ENCODE measurements at places on chromosomes 2 and 18. TPM values are rescaled to one million over a fixed set of nuclear protein-coding genes. Genes with fewer than 3 reads are reported as not detected.

- DNase-seq = no peak
- H3K27ac ChIP-seq = no peak overlapping the region
- no peaks in the 10 kb centered on the region for H3K27me3 ChIP-seq
- H3K4me1 ChIP-seq = no peaks in the 10 kb centered on the region
- H3K4me3 ChIP-seq = no peak overlapping the region
Measured at GRCh38 chr18:10878703-10879102, 270.7 kb downstream of the PIEZO2 start.

Gene CCDC93
- total RNA-seq = 47.3 TPM

Gene RAX
- not detected for total RNA-seq

DNA sequence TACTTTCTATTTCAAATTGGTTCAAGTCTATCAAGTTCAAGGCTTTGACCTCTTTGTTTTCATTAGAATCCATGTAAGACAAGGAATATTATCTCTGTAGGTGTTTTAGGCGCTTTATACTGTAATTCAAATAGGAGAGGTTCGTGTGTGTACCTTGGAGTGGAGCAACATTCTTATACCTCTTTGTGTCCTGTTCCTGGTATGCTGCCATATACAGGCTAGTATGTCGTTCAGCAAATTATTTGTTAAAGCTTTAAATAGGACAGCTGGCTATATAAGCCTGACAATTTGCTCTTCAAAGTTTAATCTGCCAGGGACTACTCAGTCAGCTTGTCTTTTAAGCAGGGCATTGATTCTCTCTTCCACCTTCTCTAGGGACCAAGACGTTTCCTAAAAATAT, 31.1 kb upstream of the SPAG16 start:
- H3K27me3 ChIP-seq = no peaks in the 10 kb centered on the region
- H3K4me1 ChIP-seq = no peaks in the 10 kb centered on the region
- H3K36me3 ChIP-seq = no peaks in the 10 kb centered on the region
- H3K4me3 ChIP-seq = no peak overlapping the region
- DNase-seq = no peak

GRCh38 chr18:56307354-56308170, 330.8 kb downstream of the TXNL1 start:
- no peak overlapping the region for H3K4me3 ChIP-seq
- DNase-seq = no peak
- no peaks in the 10 kb centered on the region for H3K36me3 ChIP-seq
- H3K27ac ChIP-seq = no peak overlapping the region
- H3K4me1 ChIP-seq = no peaks in the 10 kb centered on the region
- H3K27me3 ChIP-seq = no peaks in the 10 kb centered on the region

DNA sequence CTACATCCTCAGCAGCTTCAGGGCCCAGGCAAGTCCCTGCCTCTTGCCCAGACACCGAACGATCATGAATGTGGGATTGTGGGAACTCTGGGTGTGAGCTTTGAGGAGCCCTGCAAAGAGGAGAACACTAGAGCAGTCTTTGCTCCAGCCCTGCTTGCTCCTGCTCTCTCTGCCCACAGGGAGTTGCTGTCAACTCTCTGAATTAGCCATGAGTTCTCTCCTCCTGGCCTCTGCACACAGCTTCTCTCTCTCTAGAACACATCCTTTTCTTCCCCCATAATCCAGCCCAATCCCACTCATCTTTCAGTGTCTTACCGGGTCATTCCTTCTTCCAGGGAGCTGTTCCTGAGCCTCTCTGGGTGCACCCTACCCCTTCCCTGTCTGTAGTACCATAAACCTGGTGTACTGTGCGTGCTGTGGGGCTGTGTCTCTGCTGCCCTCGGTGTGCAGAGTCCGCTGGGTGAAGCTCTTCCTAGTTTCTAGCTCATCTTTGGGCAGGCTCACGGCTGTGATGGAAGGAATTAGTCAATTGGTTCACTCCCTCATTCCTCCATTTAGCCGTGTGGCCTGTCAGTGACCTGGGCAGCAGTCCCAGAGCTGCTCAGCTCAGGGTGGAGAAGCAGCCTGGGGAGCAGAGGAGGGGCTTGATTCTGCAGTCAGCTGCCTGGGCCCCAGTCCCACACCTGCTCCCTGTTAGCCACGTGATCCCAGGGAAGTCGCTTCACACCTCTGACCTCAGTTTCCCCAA, 132.9 kb upstream of the HDAC4 start:
- no peaks in the 10 kb centered on the region for H3K27me3 ChIP-seq
- no peaks in the 10 kb centered on the region for H3K36me3 ChIP-seq
- no peak for DNase-seq
- H3K4me3 ChIP-seq = no peak overlapping the region
- no peak overlapping the region for H3K27ac ChIP-seq

Gene KCMF1
- 64.2 TPM for total RNA-seq

- no peaks in the 10 kb centered on the region for H3K36me3 ChIP-seq
- no peak for DNase-seq
- no peaks in the 10 kb centered on the region for H3K4me1 ChIP-seq
- no peak overlapping the region for H3K4me3 ChIP-seq
- H3K27me3 ChIP-seq = peaks cover 25% of the 10 kb centered on the region
Measured at GRCh38 chr2:240277073-240277806, 136.8 kb upstream of the OTOS start.

DNA sequence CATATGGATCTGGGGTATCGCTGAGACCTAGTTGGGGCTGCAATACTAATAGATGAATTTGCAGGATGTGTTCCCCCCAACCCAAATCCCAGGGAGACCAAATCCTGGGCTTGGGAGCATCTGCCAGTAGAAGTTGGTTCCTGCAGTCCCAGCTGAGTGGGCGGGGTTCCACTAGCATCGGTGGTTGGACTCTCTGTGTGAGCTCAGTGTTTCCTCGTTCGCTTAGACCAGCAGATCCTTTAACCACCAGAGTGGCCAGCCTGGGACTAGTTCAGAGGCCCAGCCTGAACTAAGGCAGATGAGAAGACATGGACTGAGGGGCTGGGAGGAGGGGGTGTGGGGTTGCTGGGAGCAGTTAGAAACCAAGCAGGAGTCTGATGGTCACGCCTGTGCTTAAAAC, 40.7 kb downstream of the PCARE start:
- no peak for DNase-seq
- H3K4me1 ChIP-seq = no peaks in the 10 kb centered on the region
- no peaks in the 10 kb centered on the region for H3K27me3 ChIP-seq
- H3K4me3 ChIP-seq = no peak overlapping the region
- H3K27ac ChIP-seq = no peak overlapping the region
- H3K36me3 ChIP-seq = no peaks in the 10 kb centered on the region

DNA sequence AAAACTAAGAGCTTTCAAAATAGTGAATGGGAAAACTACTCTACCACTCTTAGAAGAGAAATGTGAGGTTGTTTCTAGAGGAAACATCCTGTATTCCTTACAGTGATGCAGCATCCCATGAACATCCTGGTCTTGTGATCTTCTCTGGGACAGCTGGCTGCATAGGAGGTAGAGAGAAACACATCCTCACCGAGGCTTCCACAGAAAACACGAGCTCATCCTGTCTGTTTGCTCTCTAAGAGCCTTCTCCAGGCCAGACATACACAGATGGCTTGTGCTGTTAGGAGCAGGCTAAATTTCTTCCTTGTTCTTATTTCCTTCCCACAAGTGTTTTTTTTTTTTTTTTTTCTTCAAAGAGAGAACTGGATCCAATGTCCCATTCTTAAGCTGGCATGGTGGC, 14.7 kb upstream of the FZD7 start:
- H3K4me1 ChIP-seq = peaks cover 4% of the 10 kb centered on the region
- H3K27me3 ChIP-seq = no peaks in the 10 kb centered on the region
- H3K4me3 ChIP-seq = no peak overlapping the region
- no peaks in the 10 kb centered on the region for H3K36me3 ChIP-seq

- H3K27me3 ChIP-seq = no peaks in the 10 kb centered on the region
- peak overlapping the region; percentile 96 for H3K27ac ChIP-seq
- no peaks in the 10 kb centered on the region for H3K36me3 ChIP-seq
- H3K4me3 ChIP-seq = peak overlapping the region; percentile 83
- no peak for DNase-seq
Measured at GRCh38 chr2:84969511-84970209, 1.3 kb upstream of the KCMF1 start.

- H3K36me3 ChIP-seq = no peaks in the 10 kb centered on the region
- no peaks in the 10 kb centered on the region for H3K27me3 ChIP-seq
- H3K4me1 ChIP-seq = no peaks in the 10 kb centered on the region
- no peak overlapping the region for H3K27ac ChIP-seq
Measured at GRCh38 chr2:129806990-129807389, 172.5 kb upstream of the RAB6C start.

Gene CAVIN2
- total RNA-seq = 182 TPM

Gene MOCOS
- 4.2 TPM for total RNA-seq

Gene IGFBP5
- 145 TPM for total RNA-seq

Gene ONECUT2
- total RNA-seq = 0.03 TPM

Gene SLC14A1
- 21.8 TPM for total RNA-seq

- no peaks in the 10 kb centered on the region for H3K36me3 ChIP-seq
- H3K4me1 ChIP-seq = peaks cover 31% of the 10 kb centered on the region
- H3K4me3 ChIP-seq = no peak overlapping the region
Measured at GRCh38 chr2:119387381-119388129, 20.8 kb downstream of the DBI start.

DNA sequence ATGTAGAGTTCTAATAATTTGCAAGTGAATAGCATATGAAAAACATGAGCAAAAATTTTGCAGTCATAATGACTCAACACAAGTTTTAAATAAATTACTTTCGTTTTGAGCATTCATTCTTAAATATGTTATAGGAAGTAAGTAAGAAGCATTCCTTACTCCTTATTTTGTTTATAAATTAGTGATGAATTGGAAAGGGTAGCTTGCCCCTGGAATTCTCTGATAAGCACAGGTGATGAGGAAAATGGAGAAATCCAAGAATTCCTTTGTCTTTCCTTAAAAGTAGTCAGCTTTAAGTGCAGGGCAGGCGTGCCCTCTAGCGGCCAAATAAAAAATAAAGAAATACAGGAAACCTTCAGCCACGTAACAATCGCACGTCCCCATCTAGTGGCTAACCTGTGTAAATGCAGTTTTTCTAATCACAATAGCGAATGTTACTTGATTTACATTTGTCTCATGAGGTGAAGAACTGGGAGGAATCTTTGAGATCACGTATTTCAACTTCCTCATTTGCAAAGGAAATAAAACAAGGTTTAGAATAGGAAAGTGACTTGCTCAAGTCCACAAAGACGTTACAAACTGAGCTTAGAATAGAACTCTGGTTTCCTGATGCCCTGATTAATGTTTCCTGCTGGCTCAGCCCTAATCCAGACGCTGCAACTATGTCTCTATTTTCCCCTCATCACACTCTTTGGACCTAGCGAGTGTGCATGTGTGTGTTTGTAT, 47.2 kb upstream of the ZNG1B start:
- peak overlapping the region; percentile 35 for H3K4me3 ChIP-seq
- H3K27me3 ChIP-seq = no peaks in the 10 kb centered on the region
- no peak for DNase-seq
- no peaks in the 10 kb centered on the region for H3K36me3 ChIP-seq
- H3K27ac ChIP-seq = peak overlapping the region; percentile 44

Gene TBR1
- not detected for total RNA-seq

DNA sequence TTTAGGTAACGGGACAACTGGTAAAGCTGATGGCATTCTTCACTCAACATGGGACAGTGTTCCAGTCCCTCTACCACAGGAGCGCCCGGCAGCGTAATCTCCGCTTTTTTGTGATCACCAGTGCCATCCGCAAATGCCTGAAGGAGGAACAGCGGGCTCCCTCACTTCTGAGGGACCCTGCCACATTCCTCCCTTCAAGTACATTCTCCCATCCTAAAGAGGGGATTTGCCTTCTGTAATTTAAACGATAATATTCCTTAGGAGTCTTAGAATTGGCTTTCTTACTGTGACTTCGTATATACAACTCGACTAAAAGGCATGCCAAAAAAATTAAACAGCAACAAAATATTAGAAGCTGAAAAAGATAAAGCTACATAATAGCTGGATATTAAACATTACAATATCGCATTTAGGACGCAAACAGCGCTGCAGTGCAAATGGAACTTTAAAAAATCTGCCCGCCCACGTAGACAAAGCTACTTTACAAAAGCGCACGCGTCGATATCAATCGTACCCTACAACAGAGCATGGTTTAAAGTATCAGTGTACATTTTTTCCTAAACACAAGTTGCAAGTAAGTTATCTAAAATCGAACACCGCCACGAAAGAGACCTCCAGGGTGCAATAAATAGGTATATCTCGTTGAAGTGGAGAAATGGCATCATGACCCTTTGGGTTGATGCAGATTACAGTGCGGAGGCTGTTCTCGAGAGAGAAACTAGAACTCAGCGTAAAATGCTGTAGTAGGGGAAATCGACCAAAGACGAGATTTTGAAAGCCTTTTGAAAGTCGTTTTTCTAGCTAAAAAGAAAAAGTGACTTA, 2.3 kb upstream of the VSNL1 start:
- H3K36me3 ChIP-seq = no peaks in the 10 kb centered on the region
- peak overlapping the region; percentile 56 for H3K4me3 ChIP-seq
- H3K4me1 ChIP-seq = peaks cover 5% of the 10 kb centered on the region
- peak overlapping the region; percentile 61 for H3K27ac ChIP-seq

GRCh38 chr18:9792565-9793245, 84.6 kb downstream of the RAB31 start:
- no peak for DNase-seq
- H3K27ac ChIP-seq = no peak overlapping the region
- H3K27me3 ChIP-seq = no peaks in the 10 kb centered on the region
- no peaks in the 10 kb centered on the region for H3K4me1 ChIP-seq
- H3K4me3 ChIP-seq = no peak overlapping the region

DNA sequence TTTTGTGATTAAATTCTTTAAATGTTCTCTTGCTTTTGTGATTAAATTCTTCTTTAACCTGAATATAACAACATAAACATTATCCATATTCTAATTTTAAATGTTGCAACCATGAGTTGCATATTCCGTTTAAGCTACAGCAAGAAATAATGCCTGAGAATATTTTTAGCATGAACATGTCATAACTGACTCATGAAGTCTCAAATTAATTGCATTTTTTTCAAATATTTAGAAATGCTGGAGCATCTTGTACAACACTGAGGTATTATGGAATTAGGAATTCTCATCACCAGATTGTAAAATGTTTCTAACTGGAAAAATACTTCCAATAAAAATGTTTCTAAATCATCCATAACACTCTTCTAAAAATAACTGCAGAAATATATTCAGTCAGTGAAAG, 14.7 kb downstream of the ROCK2 start:
- DNase-seq = no peak
- H3K27ac ChIP-seq = no peak overlapping the region
- no peak overlapping the region for H3K4me3 ChIP-seq
- H3K36me3 ChIP-seq = no peaks in the 10 kb centered on the region

Gene MAL
- 13.4 TPM for total RNA-seq

GRCh38 chr2:126748188-126748760, 92.3 kb downstream of the GYPC start:
- no peaks in the 10 kb centered on the region for H3K36me3 ChIP-seq
- no peaks in the 10 kb centered on the region for H3K4me1 ChIP-seq
- H3K4me3 ChIP-seq = no peak overlapping the region
- H3K27ac ChIP-seq = no peak overlapping the region
- H3K27me3 ChIP-seq = no peaks in the 10 kb centered on the region

DNA sequence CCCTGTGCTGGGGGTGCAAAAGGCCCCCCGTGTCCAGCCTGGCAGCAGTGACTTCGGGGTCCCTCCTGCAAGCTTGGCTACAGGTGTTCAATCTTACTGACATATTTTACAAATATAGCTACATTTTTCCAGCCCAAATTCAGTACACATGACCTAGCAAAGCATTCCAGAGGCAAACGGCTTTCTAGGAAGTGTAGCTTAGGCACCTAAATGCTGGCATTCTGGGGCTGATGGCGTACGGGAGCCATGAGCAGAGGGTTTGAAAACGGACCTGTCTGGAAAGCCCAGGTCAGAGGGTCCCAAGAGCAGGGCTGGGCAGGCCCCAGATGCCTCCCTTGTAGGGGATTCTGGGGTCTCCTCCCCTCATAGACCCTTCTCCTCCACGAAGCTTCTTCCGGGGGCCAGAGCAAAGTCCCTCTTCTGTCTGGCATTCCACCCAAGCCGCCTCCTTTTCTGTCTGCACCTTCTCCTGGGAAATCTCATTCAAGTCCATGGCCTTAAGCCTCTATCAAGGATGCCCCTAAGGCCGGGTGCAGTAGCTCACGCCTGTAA, 63.3 kb upstream of the ASAP2 start:
- DNase-seq = no peak
- peaks cover 22% of the 10 kb centered on the region for H3K4me1 ChIP-seq
- peak overlapping the region; percentile 31 for H3K4me3 ChIP-seq
- no peaks in the 10 kb centered on the region for H3K36me3 ChIP-seq
- no peaks in the 10 kb centered on the region for H3K27me3 ChIP-seq

Measured in lower lobe of right lung (tissue), 2 donors.